ENCODE measurements at places on chromosomes 16 and 17.
A peak's percentile ranks its signal among the peaks of the same experiment; 100 is the strongest.

GRCh38 chr17:64329588-64329987, 61.1 kb downstream of the PECAM1 start:
- DNase-seq: no peak

- peak; percentile 32 for DNase-seq
These were observed at the start of gene VTN for GRCh38 chr17:28370035-28370743. Gene VTN (minus strand): TSS chr17:28370307. CDS start chr17:28370203, 104 bp downstream.

GRCh38 chr17:19239544-19239943, 2.4 kb downstream of the EPN2 start:
- no peak for DNase-seq

DNA sequence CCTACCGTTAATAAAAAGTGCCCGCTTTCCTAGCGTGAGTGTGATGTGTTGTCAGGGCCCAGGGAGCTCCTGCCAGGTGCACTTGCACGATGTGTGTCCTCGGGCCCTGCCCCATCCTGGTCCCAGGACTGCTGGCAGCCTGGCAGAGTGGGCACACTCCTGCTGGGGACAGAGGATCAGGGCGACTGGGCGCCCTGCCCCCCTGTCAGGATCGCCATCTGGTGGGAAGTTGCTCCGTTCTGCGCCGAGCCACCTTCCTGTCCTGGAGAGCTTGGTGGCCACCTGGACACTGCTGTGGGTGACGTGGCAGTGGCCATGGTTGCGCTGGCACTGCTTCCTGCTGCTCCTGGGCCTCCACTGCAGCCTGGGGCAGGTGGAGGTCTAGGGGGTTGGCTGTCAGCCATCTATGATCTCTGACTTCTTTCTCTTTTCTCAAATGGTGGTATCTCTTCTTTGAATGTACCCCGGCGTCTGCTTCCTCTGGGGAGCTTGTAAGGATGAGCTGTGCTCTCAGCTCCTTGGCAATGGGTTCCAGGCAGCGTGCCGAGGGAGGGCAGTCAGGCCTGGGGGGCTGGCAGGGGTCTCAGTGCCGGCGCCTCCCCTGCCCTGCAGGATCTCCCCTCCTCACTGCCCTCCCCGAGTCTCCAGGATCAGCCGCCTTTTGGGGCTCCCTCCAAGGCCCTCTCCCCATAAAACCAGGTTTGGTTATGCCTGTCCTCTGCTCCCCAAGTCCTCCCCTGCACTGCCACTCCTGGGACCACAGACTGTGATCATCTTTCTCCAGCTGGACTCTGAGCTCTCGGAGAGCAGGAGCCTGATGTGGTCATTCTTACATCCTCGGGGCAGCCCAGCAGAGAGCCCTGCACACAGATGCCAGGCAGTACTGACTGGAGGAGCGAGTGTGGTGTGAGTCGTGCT, 76.9 kb downstream of the AMFR start:
- DNase-seq: peak; percentile 27

- no peak for DNase-seq
These were observed 12.9 kb downstream of the FOXF1 start for GRCh38 chr16:86523166-86523740.

DNA sequence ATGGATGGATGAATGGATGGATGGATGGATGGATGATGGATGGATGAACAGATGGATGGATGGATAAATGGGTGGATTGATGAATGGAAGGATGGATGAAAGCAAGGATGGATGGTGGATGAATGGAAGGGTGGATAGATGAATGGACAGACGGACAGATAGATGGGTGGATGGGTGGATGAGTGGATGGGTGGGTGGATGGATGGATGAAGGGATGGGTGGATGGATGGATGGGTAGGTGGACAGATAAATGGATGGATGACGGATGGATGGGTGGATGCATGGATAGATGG, 14.9 kb downstream of the SRL start:
- DNase-seq: no peak

DNA sequence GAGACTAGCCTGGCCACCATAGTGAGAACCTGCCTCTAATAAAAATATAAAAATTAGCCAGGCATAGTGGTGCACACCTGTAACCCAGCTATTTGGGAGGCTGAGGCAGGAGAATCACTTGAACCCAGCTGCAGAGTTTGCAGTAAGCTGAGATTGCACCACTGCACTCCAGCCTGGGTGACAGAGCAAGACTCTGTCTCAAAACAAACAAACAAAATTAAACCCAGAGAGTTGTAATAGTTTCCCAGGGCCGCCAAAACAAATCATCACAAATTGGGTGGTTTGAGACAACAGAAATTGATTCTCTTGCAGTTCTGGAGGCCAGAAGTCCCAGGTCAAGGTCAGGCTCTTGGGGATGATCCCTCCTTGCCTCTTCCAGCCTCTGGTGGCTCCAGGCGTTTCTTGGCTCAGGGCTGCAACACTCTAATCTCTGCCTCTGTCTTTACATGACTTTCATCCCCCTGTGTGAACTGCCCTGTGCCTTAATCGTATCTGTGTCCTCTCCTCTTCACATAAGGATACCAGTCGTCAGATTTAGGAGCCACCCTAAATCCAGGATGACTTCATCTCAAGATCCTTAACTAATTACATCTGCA, 100.3 kb upstream of the NOL11 start:
- no peak for DNase-seq

DNA sequence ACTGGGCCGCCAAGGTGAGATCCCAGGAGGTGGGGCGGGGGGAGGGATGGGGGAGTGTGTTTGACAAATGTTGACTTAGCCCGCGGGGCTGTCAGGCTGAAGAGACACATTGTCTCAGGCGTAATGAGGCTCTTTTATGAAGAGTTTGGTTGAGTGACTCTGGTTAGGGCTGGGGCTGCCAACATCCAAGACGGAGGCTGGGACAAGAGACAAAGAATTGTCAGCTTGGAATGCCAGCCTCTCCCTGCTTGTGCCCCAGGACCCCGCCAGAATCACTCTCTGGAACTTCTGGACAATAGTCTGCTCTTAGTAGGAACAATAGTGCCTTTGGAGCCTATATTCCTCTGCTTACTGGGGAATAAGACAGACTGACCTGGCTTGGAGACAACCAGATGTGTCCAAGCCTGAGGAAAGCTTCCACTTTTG, 24.0 kb downstream of the PCTP start:
- peak; percentile 15 for DNase-seq

GRCh38 chr17:78704594-78704993, 77.5 kb downstream of the CYTH1 start:
- DNase-seq: no peak

Measured in RPMI7951 (cell line).